Activated naive CD8-positive, alpha-beta T cell treated with anti-CD3 and anti-CD28 coated beads for 36 hours (primary cell): ENCODE measurements at places on chromosomes 1 and 21.
A peak's percentile ranks its signal among the peaks of the same experiment; 100 is the strongest.

DNA sequence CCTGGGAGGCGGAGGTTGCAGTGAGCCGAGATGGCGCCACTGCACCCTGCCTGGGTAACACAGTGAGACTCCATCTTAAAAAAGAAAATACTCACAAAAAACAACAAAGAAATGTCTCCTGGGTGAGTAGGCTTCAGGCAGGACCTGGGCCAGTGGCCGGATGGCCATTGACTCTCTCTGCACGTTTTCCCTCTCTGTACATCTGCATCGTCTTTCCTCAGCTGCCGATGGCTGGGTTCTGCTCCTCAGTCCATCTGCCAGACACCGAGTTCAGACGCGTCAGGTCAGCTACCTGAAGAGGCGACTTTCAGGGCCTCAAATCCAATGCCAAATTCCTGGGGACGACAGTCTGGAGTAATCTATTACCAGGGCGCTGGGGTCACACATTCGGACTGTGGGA, 199.3 kb downstream of the CAMTA1 start:
- H3K27ac ChIP-seq, result no peak overlapping the region
- H3K4me1 ChIP-seq, result no peaks in the 10 kb centered on the region
- no peaks in the 10 kb centered on the region for H3K36me3 ChIP-seq
- H3K4me3 ChIP-seq, result no peak overlapping the region

GRCh38 chr1:67645495-67646144, 39.4 kb upstream of the GADD45A start:
- H3K27ac ChIP-seq, result no peak overlapping the region
- H3K27me3 ChIP-seq, result no peaks in the 10 kb centered on the region
- no peak overlapping the region for H3K4me3 ChIP-seq
- H3K36me3 ChIP-seq, result no peaks in the 10 kb centered on the region
- no peaks in the 10 kb centered on the region for H3K4me1 ChIP-seq

DNA sequence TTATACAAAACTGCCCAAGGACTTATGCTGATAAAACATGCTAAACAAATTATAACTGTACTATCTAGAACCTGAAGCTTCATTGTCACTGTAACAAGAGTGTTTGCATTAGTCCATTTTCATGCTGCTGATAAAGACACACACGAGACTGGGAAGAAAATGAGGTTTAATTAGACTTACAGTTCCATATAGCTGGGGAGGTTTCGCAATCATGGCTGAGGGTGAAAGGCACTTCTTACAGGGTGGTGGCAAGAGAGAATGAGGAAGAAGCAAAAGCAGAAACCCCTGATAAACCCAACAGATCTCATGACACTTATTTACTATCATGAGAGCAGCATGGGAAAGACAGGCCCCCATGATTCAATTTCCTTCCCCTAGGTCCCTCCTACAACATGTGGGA, 100.4 kb downstream of the SPATA6 start:
- no peak for DNase-seq
- H3K27ac ChIP-seq, result no peak overlapping the region
- no peaks in the 10 kb centered on the region for H3K27me3 ChIP-seq
- no peak overlapping the region for H3K4me3 ChIP-seq
- H3K36me3 ChIP-seq, result peaks cover 18% of the 10 kb centered on the region

DNA sequence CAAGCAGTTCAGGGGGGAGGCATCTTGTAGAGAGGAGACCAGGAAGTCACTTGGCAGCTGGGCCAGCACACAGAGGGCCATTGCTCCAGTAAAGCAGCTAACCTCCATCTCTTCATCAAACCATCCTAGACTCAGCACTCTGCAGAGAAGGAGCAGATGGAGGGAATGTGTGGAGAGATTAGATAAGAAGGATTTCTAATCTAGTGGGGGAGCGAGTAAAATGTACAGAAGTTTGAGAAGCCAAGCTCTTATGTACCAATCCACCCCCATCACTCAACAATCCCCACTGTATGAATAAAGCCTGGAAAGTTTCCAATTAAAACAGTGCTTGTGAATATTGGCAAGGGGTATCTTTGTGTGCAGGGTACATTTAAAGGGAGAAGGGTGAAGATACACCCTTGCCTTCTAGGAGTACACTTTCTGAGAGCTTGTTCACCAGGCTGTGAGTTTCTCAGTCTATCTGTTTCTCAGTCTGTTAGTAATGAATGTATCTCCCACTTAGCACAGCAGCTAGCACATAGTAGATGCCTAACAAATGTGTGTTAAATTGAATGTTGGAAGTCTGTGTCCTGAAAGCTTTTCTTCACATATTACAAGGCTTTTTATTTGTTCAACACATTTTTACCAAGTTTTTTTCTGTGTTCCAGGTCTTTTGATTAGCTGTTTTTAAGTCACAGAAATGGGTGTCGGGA, 142.7 kb upstream of the UBE2U start:
- no peaks in the 10 kb centered on the region for H3K4me1 ChIP-seq
- DNase-seq, result no peak
- peaks cover 4% of the 10 kb centered on the region for H3K27me3 ChIP-seq
- no peak overlapping the region for H3K27ac ChIP-seq
- no peak overlapping the region for H3K4me3 ChIP-seq

DNA sequence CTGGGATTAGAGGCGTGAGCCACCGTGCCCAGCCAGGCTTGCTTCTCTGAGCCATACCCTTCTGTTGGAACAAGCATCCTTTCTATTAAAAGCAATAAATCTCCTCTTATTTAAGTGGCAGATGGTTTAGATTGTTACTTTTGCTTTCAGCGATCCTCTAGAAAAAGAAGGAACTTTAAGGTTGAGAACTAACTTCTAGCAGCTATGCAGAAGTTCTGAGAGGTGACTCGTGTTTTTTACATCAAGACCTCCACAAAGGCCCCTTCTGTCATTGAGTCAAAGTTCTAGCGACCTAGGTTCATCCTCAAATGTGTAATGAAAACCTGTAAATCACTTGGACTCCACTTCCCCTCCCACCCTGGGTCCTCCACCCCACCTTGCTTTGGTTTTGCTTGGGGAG, 30.8 kb downstream of the PLEKHO1 start:
- H3K36me3 ChIP-seq, result no peaks in the 10 kb centered on the region
- peaks cover 4% of the 10 kb centered on the region for H3K27me3 ChIP-seq
- no peak overlapping the region for H3K27ac ChIP-seq
- DNase-seq, result no peak
- H3K4me1 ChIP-seq, result no peaks in the 10 kb centered on the region
- no peak overlapping the region for H3K4me3 ChIP-seq

- no peaks in the 10 kb centered on the region for H3K4me1 ChIP-seq
- H3K27ac ChIP-seq, result no peak overlapping the region
- DNase-seq, result no peak
- H3K4me3 ChIP-seq, result no peak overlapping the region
Observed at GRCh38 chr1:104488296-104489015, 738.8 kb downstream of the AMY1C start.

GRCh38 chr1:230068621-230068873, 1.5 kb downstream of the GALNT2 start:
- peak overlapping the region; percentile 92 for H3K4me3 ChIP-seq
- H3K27ac ChIP-seq, result peak overlapping the region; percentile 93
- peaks cover 6% of the 10 kb centered on the region for H3K36me3 ChIP-seq
- peaks cover 54% of the 10 kb centered on the region for H3K4me1 ChIP-seq

DNA sequence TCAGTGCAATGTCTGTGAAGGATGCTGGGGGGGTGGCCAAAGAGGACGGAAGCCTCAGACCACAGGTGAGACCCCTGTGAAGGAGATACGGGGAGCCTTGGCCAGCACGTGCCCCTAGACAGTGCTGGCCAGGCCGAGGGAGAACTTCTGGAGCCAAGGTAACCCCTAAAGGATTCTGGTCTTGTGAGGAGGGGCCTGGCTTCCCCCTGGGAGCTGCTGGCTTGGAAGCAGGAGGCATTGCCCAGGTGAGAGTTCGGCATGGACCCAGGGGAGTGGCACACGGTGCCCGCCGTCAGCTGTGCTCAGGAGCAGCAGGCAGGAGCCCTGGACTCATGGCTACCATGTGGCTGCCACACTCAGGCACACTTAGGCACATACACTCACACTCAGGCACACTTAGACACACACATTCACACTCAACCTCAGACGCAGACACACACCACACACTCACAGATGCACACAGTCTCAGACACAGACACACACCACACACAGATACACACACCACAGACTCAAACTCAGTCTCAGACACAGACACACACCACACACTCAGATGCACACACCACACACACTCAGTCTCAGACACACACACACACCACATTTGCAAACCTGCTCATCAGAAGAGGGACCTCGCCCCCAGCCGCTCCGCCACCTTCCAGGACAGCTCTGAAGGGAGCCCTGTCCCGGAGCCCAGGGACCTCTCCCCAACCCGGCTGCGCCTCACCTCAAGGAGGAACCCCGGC, 1.1 kb upstream of the COL6A2 start:
- peaks cover 12% of the 10 kb centered on the region for H3K27me3 ChIP-seq
- DNase-seq, result no peak
- H3K27ac ChIP-seq, result no peak overlapping the region
- peak overlapping the region; percentile 14 for H3K4me3 ChIP-seq
- H3K4me1 ChIP-seq, result peaks cover 3% of the 10 kb centered on the region

DNA sequence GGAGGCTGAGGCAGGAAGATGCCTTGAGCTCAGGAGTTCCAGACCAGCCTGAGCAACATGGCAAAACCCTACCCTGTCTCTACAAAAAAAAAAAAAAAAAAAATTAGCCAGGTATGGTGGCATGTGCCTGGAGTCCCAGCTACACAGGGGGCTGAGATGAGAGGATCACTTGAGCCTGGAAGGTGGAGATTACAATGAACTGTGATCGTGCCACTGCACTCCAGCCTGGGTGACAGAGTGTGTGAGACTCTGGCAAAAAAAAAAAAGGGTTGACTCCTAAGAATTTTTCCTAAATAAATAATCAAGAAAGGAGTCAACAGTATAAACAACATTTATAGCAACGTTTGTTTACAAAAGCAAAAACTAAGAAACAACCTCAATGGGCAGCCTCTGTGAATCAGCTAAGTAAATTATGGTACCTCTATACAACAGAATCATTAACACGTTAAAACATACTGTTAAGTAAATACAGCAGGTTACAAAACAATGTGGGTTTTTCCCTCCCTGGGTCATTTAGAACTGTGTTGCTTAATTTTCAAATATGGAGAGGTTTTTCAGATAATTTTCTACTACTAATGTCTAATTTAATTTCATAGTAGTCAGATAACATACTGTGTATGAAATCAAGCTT, 56.8 kb downstream of the SLC30A10 start:
- H3K27ac ChIP-seq, result no peak overlapping the region
- H3K4me1 ChIP-seq, result no peaks in the 10 kb centered on the region
- no peak for DNase-seq
- no peak overlapping the region for H3K4me3 ChIP-seq
- no peaks in the 10 kb centered on the region for H3K36me3 ChIP-seq
- H3K27me3 ChIP-seq, result peaks cover 8% of the 10 kb centered on the region

GRCh38 chr1:1203561-1204424, 2.6 kb downstream of the TNFRSF18 start:
- H3K4me3 ChIP-seq, result no peak overlapping the region
- H3K27me3 ChIP-seq, result no peaks in the 10 kb centered on the region
- peaks cover 21% of the 10 kb centered on the region for H3K4me1 ChIP-seq
- H3K36me3 ChIP-seq, result no peaks in the 10 kb centered on the region

DNA sequence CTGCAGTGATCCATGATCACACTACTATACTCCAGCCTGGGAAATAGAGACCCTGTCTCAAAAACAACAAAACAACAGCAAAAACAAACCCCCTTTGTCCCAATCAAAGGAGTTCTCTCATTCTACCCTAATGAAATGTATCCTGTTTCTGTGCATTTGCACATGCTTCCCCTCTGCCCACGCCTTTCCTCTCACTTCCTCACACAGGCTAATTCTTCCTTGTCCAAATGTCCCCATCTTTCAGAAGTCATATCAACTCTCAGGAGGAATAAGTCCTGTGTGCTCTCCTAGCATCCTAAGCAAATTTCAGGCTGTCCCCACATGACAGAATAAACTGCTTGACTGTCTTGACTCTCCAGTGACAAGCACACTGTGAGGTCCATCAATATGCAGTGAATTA, 8.1 kb upstream of the ATP1B1 start:
- H3K4me3 ChIP-seq, result no peak overlapping the region
- H3K36me3 ChIP-seq, result no peaks in the 10 kb centered on the region
- H3K27me3 ChIP-seq, result peaks cover 4% of the 10 kb centered on the region
- H3K27ac ChIP-seq, result no peak overlapping the region
- no peaks in the 10 kb centered on the region for H3K4me1 ChIP-seq
- no peak for DNase-seq

DNA sequence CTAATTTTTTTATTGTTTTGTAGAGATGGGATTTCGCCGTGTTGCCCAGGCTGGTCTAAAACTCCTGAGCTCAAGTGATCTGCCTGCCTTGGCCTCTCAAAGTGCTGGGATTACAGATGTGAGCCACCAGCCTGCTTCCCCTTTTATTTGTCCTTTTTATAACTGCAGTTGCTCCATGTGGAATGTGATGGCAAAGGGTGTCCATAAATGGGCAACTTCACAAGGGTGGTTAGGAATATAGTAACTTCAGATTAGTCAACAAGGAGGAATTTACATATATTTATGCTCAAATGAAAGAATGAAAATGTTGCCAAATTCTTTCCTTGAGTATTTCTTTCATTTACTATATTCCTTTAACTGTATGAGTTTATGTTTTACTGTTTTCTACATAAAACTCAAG, 182.9 kb downstream of the BACH1 start:
- H3K4me3 ChIP-seq, result no peak overlapping the region
- no peaks in the 10 kb centered on the region for H3K27me3 ChIP-seq
- DNase-seq, result no peak

GRCh38 chr1:29789910-29790247, 553.6 kb downstream of the PTPRU start:
- no peak overlapping the region for H3K27ac ChIP-seq
- H3K36me3 ChIP-seq, result no peaks in the 10 kb centered on the region
- no peak overlapping the region for H3K4me3 ChIP-seq
- no peaks in the 10 kb centered on the region for H3K4me1 ChIP-seq

GRCh38 chr1:219529116-219529515, 83.8 kb downstream of the ZC3H11B start:
- H3K4me3 ChIP-seq, result no peak overlapping the region
- no peak for DNase-seq
- H3K4me1 ChIP-seq, result no peaks in the 10 kb centered on the region
- H3K27ac ChIP-seq, result no peak overlapping the region

DNA sequence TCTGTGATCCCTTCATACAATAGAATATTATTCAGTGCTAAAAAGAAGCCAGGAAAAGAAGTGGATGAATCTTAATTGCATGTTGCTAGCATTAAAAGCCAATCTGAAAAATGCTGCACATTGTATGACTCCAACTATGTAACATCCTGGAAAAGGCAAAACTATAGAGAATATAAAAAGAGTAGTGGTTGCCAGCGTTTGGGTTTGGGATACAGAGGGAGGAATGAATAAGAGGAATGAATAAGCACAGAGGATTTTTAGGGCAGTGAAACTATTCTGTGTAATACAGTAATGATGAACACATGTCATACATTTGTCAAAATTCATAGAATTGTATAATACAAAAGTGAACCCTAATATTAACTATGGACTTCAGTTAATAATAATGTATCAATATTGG, 42.5 kb downstream of the GPR88 start:
- H3K36me3 ChIP-seq, result no peaks in the 10 kb centered on the region
- no peak overlapping the region for H3K27ac ChIP-seq
- H3K27me3 ChIP-seq, result peaks cover 5% of the 10 kb centered on the region
- no peak overlapping the region for H3K4me3 ChIP-seq
- DNase-seq, result no peak

- H3K36me3 ChIP-seq, result no peaks in the 10 kb centered on the region
- H3K27me3 ChIP-seq, result peaks cover 1% of the 10 kb centered on the region
- H3K27ac ChIP-seq, result no peak overlapping the region
- H3K4me1 ChIP-seq, result no peaks in the 10 kb centered on the region
- DNase-seq, result no peak
Observed at GRCh38 chr1:97013136-97013535, 291.6 kb downstream of the PTBP2 start.
